ENCODE measurements at places on chromosomes 13 and 19.

DNA sequence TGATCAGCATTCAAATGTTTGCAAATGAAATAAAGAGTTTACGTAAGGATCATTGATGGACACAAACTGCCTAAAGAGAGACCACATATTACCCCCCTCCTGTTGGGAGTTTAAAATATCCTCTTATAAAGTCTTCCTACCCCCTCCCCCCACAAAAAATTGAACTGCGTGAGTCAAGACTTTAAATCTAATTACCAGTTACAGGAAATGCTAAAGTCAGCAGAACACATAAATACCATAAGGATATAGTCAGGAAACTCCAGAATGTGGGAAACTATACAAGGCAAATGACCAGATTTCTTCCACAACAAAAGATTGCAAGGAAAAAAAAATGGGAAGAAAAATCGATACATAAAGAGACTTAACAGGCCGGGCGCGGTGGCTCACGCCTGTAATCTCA, 44.4 kb upstream of the FARP1 start:
- DNase-seq: no peak

DNA sequence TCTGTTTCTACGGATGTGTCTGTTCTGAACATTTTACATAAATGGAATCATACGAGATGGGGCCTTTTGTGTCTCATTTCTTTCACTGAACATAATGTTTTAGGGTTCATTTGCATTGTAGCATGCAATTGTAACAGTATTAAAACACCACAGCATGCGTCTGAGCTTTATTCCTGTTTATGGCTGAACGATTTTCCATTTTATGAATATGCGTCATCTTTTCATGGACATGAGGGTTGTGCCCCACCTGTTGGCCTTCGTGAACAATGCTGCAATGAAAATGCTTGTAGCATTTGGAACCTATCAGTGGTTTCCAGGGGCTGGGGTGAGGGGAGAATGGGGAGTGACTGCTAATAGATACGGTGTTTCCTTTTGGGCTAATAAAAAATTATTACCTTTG, 5.1 kb downstream of the OR10H1 start:
- DNase-seq: no peak

DNA sequence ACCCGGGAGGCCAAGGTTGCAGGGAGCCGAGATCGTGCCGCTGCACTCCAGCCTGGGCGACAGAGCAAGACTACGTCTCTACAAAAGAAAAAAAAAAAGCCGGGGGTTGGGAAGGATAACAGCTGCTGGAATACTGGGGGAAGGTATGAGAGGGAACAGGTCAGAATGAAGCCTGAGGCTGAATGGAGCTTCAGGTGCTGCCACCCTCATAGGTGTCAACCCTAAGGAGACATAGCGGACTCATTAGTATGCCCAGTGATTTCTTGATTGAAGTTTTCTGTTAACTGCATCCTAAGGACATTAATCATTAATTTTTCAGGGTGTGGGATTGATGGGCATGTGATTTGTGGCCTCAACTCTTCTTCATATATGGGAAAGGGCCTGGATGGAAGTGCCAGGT, 6.0 kb downstream of the SMARCA4 start:
- DNase-seq: no peak

GRCh38 chr13:29161676-29162075, 341.5 kb downstream of the MTUS2 start:
- no peak for DNase-seq

- DNase-seq: no peak
These were observed 108.3 kb downstream of the ABCC4 start for GRCh38 chr13:95192998-95193397.

DNA sequence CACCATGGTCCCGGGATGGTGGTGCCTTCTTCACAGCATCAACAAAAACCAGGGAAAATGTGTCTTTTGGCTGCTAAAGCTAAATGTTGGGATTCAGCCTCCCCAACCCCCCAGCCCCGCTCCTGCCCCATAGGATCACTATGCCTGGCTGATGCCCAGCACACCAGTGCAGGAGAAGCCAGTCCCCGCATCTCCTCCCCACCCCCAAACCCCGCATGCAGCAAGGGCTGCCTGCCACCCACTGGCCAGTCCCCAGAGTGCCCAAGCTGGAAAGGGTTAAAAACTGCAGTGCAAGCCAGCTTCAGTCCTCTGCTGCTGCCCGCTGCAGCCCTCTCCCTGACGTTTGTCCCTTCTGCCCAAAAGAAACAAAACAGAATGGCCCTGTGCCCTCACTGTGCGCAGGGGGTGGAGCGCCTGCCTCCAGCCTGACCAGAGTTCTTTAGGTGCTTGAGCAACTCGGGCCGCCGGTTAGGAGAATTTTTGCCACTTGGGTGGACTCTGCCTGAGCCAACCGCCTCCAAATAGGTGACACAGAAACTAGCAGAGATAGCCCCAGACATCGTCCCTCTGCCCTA, 3.7 kb downstream of the CALM3 start:
- peak; percentile 21 for DNase-seq

DNA sequence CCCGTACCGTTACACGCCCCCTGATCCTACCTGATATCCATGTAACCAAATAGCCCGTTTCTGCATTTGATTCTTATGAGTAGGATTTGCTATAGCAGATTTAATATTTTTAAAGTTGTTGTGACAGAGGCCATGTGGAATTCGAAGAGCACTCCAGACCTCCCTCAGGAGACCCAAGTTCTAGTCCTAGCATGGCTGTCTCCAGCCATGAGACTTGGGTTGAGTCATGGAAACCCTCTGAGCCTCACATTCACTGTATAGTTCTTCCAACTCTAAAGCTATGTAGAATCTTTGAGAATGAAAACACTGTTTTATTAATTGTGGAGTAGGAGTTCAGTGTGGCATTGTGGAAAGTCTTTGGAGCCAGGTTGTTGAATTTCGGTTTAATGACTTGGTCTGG, 8.0 kb upstream of the GPR183 start:
- DNase-seq: no peak

- DNase-seq: no peak
These were observed 37.6 kb downstream of the POLR1D start for GRCh38 chr13:27659145-27659865.

GRCh38 chr19:32307591-32307990, 37.8 kb upstream of the ZNF507 start:
- DNase-seq: no peak

DNA sequence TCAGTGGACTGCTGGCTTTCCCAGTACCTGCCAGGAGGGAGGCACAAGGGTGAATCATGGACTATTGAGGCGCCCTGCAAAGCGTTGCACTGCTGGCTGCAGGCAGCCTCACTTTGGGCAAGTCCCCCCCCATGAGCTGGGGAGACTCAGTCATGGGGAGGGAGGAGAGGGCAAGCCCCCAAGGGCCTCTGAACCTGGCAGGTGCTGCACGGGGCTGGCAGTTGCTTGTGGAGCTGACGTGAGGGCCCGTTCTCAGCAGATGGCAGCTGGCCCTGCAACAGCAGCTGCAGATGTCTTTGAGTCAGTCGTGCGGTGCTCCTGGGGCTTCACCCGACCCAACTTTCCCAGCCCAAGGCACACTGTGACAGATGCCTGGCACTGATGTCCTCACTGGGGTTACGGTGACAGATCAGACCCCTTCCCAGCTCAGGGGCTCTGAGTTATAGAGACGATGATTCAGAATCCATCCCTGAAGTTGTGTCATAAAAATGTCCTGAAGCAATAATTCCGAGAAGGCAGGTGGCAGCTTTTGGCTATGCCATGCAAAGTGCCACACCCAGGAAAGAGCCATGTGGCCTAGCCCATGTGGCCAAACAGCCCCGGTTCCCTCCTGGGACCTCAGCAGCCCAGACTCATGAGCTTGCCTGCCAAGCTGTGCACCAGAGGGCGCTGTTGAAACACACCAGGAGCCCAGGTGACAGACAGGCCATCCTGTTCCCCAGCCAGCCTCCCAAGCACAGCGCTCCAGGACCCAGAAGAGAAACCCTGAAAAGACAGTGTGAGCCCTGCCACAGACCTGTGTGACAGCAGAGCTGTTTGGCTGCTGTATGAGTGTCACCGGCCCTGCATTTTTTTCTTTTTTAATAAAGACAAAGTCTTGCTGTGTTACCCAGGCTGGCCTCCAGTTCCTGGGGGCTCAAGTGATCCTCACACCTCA, 53.6 kb upstream of the LDLR start:
- DNase-seq: peak; percentile 95

GRCh38 chr13:110784704-110785103, 71.2 kb downstream of the ING1 start:
- no peak for DNase-seq

- no peak for DNase-seq
These were observed 33.2 kb downstream of the KCTD12 start for GRCh38 chr13:76852986-76853385.

DNA sequence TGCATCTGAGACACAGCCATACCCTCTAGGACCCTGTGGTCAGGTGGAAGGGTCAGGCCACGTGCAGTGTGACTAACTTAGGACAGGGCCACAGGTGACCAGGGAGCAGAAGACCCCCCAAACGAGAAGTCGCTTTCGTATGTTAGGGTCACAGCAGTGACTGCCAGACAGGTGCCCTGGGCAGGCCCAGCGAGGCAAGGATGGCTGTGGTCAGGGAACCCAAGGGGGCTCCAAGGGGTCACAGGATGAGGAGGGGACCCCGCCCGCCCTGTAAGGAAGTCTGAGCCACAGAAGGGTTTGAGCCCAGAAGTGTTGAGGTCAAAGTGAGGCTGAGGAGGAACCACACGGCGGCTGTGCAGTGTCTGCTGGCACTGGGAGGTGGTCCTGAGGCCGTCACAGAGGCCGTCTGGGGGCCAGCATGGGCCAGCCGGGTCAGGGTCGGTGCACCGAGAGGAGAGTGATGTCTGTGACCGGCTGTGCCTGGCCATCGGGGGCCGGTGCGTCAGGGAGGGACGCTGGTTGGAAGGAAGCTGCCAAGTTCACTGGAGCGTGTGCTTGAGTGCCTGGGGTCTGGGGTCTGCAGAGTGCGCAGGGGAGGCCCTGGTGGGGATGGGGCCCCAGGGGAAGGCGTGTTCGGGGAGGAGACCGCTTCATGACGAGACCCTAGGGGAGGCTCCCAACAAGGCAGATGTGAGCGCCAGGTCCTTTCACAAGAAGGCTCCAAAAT, 24.8 kb upstream of the TMEM255B start:
- DNase-seq: peak; percentile 51

GRCh38 chr13:74018062-74018431, 116.2 kb downstream of the KLF12 start:
- DNase-seq: no peak

- no peak for DNase-seq
These were observed 332.0 kb downstream of the FGF9 start for GRCh38 chr13:22002893-22003292.

DNA sequence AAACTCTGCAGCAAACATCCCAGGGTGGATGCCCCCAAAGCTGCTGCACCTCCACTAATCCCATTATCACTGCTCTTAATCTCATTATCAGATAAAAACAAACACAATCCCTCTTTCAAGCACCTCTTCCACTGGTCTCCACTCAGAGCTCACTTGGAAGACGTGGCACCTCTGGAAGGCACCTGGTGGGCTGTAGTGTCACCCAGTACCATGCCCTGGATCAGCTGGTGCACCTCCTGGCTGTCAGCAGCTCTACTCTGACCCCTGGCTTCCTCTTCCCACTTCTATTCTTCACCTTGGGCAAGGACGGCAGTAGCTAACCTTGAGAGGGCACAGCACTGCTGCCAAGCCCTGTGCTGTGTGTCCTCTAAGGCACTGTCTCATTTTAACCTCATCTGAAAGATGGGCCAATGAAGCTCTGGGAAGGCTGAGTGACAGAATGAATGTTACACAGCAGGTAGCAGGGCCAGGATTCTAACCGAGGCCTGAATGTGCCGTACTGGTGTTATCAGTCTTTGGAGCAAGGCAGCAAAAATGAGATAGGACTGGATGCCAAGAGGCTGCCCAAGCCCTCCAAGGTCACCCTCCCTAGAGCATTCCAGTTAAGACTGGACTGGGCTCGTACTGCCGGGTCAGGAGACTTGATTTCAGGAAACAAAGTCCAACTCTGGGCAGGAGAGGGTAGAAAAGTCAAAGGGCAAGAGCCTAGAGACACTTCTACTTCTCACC, 7.4 kb downstream of the BRD4 start:
- DNase-seq: no peak

DNA sequence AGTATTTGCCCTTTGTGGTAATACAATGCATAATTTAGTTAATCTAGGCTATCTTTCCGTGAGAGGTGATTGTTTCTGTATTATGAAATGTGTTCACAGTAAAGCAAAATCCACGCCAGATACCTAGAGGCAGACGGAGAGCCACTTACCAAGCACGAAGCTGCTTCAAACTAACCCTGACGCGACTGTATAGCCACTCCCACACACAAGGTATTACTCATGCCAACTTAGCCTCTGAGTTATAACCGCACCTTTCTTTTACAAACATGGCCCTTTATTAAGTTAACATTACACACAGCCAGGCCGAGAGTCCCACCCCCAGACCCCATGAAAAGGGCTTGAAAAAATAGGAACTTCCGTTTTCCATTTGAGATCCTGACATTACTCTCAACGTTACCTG, 185.7 kb downstream of the ABCC4 start:
- no peak for DNase-seq

- DNase-seq: no peak
These were observed 232.2 kb downstream of the GGACT start for GRCh38 chr13:100356426-100356825.

- no peak for DNase-seq
These were observed 233.4 kb downstream of the KCNRG start for GRCh38 chr13:50248516-50249143.

- no peak for DNase-seq
These were observed 15.6 kb downstream of the PABPC3 start for GRCh38 chr13:25111585-25111956.

- no peak for DNase-seq
These were observed 23.8 kb downstream of the PRAM1 start for GRCh38 chr19:8478598-8478997.

- no peak for DNase-seq
These were observed 31.5 kb downstream of the ACTN4 start for GRCh38 chr19:38678891-38679494.

- no peak for DNase-seq
These were observed 10.3 kb upstream of the GARRE1 start for GRCh38 chr19:34243876-34244578.

DNA sequence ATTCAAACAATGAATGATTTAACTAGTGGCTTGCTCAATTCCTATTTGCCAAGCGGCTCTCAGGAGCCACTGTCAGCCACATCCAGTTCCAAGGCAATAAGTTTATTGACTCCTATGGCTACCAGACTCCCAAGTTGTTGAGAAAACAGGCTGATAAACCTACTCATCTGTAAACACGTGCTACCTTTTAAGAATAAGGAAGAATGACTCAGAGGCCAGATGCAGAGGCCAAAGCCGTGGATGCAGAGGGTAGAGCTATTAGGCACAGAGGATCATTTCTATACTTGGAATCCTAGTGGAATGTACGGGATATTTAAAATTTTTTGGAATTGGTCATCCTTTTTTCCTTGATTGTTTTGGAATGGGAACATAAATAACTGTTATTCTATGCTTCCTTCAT, 1921.1 kb downstream of the OLFM4 start:
- DNase-seq: no peak

Measured in heart left ventricle (tissue), 16 donors.